ENCODE measurements at places on chromosomes 5 and 9. TPM values are rescaled to one million over a fixed set of nuclear protein-coding genes. Genes with fewer than 3 reads are reported as not detected.

Gene SLC36A2
- total RNA-seq = not detected

Gene ENTPD2
- not detected for total RNA-seq

- H3K4me3 ChIP-seq = no peak overlapping the region
- H3K27me3 ChIP-seq = no peaks in the 10 kb centered on the region
These were observed 326.7 kb upstream of the ZNF608 start for GRCh38 chr5:125073090-125073489.

DNA sequence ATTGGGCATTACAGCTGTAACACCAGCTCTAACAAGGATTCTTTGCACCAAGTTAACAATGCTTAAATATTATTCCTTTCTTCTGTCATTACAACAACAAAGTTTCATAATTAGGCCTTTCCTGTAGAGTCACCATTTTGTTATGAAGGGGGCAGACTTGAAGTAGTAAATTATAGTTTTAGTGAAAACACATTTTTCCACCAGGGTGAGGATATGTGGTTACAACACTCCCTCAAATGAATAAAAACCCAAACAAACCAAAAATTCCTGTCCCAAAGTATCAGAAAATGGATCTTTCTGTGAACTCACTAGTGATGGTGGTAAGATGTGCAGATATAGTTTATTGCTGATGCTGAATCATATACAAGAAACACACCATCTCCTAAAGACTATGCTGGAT lies 250.5 kb upstream of the TUT7 start:
- DNase-seq = no peak
- no peaks in the 10 kb centered on the region for H3K36me3 ChIP-seq
- H3K27ac ChIP-seq = no peak overlapping the region
- no peaks in the 10 kb centered on the region for H3K27me3 ChIP-seq
- H3K4me3 ChIP-seq = no peak overlapping the region
- H3K4me1 ChIP-seq = no peaks in the 10 kb centered on the region

DNA sequence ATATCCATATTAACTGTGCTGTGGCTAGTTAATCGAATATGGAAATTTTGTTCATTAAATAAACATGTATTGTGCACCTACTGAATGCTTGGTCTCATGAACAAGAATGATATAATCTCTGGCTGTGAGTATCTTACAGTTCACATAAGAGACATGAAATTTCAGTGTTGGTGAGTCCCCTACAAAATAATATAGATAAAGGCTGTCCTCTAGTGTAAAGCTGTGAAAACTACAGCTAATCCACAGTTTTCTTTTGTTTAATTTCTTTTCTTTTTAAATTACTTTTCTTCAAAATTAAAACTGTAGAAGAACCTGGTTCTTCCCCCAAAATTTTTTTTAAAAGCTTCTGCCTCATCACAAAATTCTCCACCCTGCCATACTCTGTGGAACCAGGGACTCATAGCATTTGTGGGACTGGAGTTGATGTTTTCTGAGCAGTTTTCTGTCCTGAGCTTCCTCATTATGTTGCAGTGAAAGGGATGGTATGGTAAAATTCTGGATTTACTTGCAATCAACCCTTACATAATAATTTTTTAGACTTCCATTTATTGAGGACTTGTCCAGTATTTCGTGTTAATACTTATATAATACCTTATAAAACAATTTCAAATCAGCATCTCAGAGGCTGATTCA lies 135.0 kb downstream of the STK32A start:
- H3K4me1 ChIP-seq = no peaks in the 10 kb centered on the region
- no peak overlapping the region for H3K27ac ChIP-seq
- H3K27me3 ChIP-seq = no peaks in the 10 kb centered on the region

- H3K4me1 ChIP-seq = no peaks in the 10 kb centered on the region
- no peak overlapping the region for H3K4me3 ChIP-seq
- no peak for DNase-seq
- no peaks in the 10 kb centered on the region for H3K27me3 ChIP-seq
- H3K36me3 ChIP-seq = no peaks in the 10 kb centered on the region
These were observed 207.1 kb upstream of the PAPPA start for GRCh38 chr9:115946530-115946929.
